ENCODE measurements at places on chromosomes 2 and 18.

DNA sequence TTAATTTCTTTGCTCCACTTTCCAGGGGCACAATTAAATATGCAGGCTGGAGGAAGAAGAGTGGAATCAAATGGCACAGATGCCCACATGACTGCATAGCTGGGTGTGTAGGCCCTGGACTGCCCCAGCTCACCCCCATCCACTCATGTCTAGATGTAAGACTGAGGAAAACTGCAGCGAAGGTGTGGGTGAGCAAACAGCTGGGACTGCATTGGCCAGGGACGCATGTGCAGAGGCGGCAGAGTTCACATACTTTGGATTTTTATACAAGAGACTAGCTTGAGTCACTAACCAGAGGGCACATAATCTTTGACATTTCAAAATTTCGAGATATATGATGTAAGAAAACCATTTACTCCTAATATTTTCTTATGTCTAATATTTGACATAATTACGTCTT is 60.1 kb downstream of the SPIRE1 start:
- DNase-seq: no peak
- no peak overlapping the region for H3K4me3 ChIP-seq
- H3K27ac ChIP-seq: no peak overlapping the region
- H3K36me3 ChIP-seq: no peaks in the 10 kb centered on the region

DNA sequence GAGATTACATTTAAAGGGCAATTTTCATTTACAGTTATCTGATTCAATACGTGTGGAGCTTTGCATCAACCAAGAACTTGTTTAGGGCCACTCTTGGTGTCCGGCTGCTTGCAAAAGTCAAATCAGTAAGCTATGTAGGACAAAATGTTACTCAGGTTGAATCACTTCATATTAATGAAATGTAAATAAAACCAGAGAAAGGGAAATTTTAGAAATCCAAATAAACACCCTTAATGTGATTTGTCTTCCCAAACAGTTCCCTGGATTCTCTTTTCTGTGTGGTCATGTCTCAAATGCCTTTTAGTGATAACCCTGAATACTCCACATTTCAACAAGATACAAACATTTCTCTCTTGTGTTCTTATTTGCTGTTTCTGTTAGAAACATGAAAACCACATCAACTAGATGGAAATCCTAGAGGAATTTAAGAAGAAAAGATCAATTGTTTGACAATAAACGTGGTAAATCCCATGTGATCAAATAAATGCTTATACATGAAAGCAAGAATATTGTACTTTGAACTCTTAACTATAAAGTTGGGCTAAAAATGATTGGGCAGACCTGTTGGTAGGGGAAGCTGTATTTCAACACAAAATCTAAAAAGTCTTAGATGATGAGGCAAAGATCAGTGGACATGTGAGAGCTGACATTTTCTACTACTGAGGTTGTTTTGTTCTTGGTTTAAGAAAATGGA is 101.3 kb downstream of the CDC42EP3 start:
- DNase-seq: no peak
- H3K27me3 ChIP-seq: peaks cover 9% of the 10 kb centered on the region
- peaks cover 18% of the 10 kb centered on the region for H3K4me1 ChIP-seq
- H3K4me3 ChIP-seq: no peak overlapping the region
- no peaks in the 10 kb centered on the region for H3K36me3 ChIP-seq

DNA sequence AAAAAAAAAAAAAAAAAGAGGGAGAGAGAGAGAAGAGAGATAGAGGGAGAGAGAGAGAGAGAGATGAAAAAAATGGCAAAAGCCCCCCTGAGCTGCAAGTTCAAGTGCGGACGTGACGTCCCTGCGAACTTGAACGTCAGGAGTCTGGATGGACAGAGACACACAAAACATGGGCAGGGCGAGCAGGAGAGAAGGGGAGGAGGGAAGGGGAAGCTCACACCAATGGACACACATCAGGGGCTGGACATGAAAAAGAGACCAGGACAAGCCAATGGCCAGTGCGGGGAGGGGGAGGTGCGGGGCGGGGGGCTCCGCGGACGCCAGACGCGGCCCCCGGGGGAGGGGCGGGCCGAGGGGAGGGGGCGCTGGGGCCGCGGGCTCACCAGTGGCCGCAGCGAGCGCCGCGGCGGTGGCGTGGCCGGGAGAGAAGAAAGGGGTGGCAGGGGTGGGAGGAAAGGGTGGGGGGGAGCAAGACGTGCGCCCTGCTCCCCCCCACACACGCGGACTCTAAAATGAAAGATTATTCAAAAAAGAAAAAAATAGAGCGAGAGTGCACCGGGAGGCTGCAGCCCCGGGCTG is at the start of gene BCL11A:
TSS of gene BCL11A (minus strand) at position 160 of the 579 bp plus-strand sequence. CDS start 384 bp downstream, outside the sequence.
- peaks cover 77% of the 10 kb centered on the region for H3K27me3 ChIP-seq
- peaks cover 27% of the 10 kb centered on the region for H3K4me1 ChIP-seq
- DNase-seq: no peak
- H3K36me3 ChIP-seq: no peaks in the 10 kb centered on the region

GRCh38 chr18:57749604-57749970 is 53.5 kb downstream of the ATP8B1 start:
- no peaks in the 10 kb centered on the region for H3K36me3 ChIP-seq
- no peak for DNase-seq
- H3K4me1 ChIP-seq: peaks cover 9% of the 10 kb centered on the region
- H3K27ac ChIP-seq: no peak overlapping the region

DNA sequence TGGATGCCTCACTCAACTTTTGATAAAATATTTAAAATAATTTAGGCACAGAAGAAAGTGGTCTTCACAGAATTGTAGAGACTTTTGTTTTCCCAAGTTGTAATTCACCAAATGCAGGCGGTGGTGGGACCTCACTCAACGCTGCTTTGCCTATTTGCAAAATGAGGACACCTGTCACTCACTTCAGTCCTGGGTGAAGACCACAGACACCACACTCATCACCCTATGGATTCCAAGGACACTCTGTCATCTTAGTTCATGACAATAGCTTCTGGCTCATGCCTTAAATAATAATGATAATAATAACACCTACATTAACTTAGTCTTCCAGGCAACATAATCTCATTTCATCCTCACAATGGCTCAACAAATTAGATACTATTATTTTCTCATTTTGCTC is 234.4 kb downstream of the RNF152 start:
- H3K4me1 ChIP-seq: no peaks in the 10 kb centered on the region
- no peaks in the 10 kb centered on the region for H3K36me3 ChIP-seq

GRCh38 chr2:225100856-225101294 is 58.6 kb upstream of the DOCK10 start:
- DNase-seq: no peak
- H3K4me3 ChIP-seq: no peak overlapping the region
- no peaks in the 10 kb centered on the region for H3K36me3 ChIP-seq
- no peaks in the 10 kb centered on the region for H3K4me1 ChIP-seq
- H3K27me3 ChIP-seq: peaks cover 13% of the 10 kb centered on the region

- no peaks in the 10 kb centered on the region for H3K36me3 ChIP-seq
- no peak for DNase-seq
- H3K4me1 ChIP-seq: peaks cover 5% of the 10 kb centered on the region
- no peak overlapping the region for H3K27ac ChIP-seq
- peaks cover 5% of the 10 kb centered on the region for H3K27me3 ChIP-seq
- no peak overlapping the region for H3K4me3 ChIP-seq
These were observed 99.3 kb upstream of the STON1 start for GRCh38 chr2:48430528-48431094.

GRCh38 chr18:77379976-77380509 is 130.4 kb downstream of the GALR1 start:
- H3K4me3 ChIP-seq: no peak overlapping the region
- H3K27me3 ChIP-seq: peaks cover 16% of the 10 kb centered on the region
- no peaks in the 10 kb centered on the region for H3K36me3 ChIP-seq
- no peaks in the 10 kb centered on the region for H3K4me1 ChIP-seq

GRCh38 chr2:134352844-134353243 is 99.0 kb downstream of the MGAT5 start:
- H3K4me1 ChIP-seq: no peaks in the 10 kb centered on the region
- no peak for DNase-seq
- peaks cover 3% of the 10 kb centered on the region for H3K36me3 ChIP-seq
- peaks cover 4% of the 10 kb centered on the region for H3K27me3 ChIP-seq

DNA sequence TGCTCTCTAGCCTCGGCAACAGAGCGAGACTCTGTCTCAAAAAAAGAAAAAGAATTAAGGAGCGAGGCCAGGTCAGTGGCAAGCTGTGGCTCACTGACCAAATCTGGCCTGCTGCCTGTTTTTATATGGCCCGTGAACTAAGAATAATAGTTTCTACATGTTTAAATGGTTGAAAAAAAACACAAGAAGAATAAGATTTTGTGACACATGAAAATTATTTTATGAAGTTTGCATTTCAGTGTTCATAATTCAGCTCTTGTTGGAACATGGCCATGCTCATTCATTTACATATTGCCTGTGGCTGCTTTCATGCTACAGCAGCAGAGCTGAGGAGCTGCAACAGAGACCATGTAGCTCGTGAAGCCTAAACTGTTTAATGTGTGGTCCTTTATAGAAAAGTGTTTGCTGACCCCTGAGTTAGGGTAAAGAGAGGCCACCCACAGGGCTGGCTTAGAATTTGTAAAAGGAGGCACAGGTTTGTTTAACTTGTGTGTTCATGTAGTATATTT is 59.5 kb downstream of the MFSD6 start:
- H3K4me3 ChIP-seq: no peak overlapping the region
- H3K27me3 ChIP-seq: no peaks in the 10 kb centered on the region
- DNase-seq: no peak
- peaks cover 39% of the 10 kb centered on the region for H3K4me1 ChIP-seq

DNA sequence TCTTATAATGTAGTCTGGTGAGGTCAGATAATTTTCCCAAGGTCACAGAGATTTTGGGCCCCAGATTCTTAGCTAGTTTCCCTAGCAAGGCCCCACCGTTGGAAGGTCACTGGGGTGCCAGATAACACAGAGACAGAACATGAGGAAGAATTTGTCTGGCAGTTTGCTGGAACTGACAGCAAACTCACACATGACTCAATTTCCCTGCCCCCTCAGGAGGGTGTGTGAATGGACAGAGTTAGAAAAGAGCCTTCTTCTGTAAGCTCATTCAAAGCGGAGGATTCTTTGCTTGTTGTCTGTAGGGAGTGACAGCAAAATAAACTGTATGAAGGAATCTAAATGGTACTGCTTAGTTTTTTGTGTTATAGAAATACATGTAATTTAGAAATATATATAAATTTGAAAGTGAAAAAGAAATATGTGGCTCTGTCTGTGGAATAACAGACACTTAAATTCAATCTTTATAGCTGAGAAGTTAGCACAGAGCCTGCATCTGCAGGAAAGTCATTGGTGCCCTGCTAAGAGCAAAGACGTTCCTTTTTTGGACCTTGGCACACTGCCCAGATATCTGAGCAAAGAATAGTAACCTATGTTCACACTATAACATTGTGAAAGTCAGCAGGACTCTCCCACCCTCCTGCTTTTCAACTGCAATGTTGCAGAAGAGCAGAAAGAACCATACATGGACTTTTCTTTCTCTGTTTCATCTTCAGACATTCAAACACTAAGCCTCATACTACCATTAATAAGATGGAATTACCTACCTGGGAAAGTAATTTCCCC is 2.1 kb downstream of the MDH1 start:
- peak overlapping the region; percentile 35 for H3K4me3 ChIP-seq
- H3K27ac ChIP-seq: no peak overlapping the region
- DNase-seq: no peak
- H3K4me1 ChIP-seq: peaks cover 32% of the 10 kb centered on the region
- H3K27me3 ChIP-seq: no peaks in the 10 kb centered on the region

- H3K4me3 ChIP-seq: no peak overlapping the region
- peaks cover 2% of the 10 kb centered on the region for H3K4me1 ChIP-seq
- H3K36me3 ChIP-seq: no peaks in the 10 kb centered on the region
- peaks cover 9% of the 10 kb centered on the region for H3K27me3 ChIP-seq
- no peak overlapping the region for H3K27ac ChIP-seq
These were observed 287.9 kb upstream of the VRK2 start for GRCh38 chr2:57758686-57759085.

DNA sequence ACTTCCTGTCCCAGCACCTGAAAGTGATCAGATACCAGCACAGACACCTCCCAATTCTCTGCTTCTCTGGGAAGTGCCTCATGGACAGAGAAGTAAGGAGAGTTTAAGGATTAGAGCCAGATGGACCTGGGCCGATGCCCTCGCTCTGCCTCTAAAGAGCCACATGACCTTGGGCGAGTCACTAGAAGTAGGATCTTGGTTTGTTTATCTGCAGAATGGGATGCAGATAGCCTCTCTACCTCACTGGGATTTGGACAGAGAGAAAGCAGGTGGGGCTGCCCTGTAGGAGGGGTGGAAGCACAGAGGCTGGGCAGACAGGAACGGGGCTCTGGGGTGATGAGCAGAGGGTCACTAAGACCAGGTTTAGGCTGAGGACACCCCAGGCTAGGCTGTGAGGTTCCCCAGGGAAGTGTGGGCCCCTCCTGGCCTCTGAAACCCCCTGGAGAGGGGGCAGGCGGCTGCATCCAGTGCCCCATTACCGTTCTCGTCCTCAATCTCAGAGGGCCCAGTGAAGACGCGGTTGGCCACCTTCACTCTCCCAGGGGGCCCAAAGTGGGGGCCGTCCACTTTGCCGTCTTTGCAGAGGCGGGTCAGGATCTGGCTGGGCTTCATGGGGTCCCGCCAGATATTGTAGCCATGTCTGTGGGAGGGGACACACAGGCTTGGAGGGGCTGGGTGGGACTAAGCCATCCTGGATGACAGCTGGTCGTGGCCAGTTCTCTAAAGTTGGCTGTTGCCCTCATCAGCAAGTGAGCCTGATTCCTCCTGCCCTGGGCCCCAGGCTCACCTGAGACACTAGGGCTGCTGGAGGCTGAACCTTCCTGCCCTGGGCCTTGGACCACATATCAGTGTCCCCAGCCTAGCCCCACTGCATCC is 13.3 kb downstream of the OTOF start:
- no peaks in the 10 kb centered on the region for H3K27me3 ChIP-seq
- H3K27ac ChIP-seq: no peak overlapping the region
- H3K4me3 ChIP-seq: no peak overlapping the region
- no peaks in the 10 kb centered on the region for H3K4me1 ChIP-seq
- DNase-seq: no peak
- peaks cover 6% of the 10 kb centered on the region for H3K36me3 ChIP-seq

- H3K4me3 ChIP-seq: no peak overlapping the region
- no peaks in the 10 kb centered on the region for H3K4me1 ChIP-seq
- H3K27ac ChIP-seq: no peak overlapping the region
- no peaks in the 10 kb centered on the region for H3K36me3 ChIP-seq
These were observed 165.9 kb downstream of the DYSF start for GRCh38 chr2:71619230-71619741.

- no peak for DNase-seq
- H3K36me3 ChIP-seq: no peaks in the 10 kb centered on the region
- no peak overlapping the region for H3K27ac ChIP-seq
- H3K4me1 ChIP-seq: no peaks in the 10 kb centered on the region
These were observed 41.5 kb downstream of the CCBE1 start for GRCh38 chr18:59655676-59656075.

DNA sequence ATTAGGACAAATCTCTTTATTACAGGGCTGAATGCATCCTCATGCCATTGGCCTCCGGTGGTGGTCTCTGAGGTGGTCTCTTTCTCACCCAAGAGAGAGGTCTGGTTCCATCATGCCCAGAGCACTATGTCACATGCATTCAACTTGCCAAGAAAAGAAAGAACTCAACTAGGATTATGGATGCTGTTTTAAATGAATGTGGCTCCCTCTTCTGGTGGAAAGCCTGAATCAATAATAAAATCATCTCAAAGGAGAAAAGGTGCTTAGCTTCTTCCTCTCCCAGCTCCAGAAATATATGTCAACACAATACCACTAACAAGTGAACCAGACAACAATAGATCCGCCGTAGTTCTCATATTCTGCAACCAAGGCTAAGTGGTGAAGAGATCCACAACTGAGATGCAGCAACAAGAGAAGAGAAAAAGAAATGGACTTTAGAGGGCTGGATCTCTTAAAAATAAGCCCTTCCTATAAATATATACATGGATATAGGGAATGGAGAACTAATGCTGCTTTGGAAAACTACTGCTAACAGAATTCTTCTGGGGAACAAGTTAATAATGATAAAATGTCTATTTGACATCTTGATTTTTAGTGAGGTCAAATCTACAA is 396.8 kb downstream of the NCKAP5 start:
- H3K36me3 ChIP-seq: no peaks in the 10 kb centered on the region
- H3K27me3 ChIP-seq: no peaks in the 10 kb centered on the region
- DNase-seq: no peak
- no peak overlapping the region for H3K27ac ChIP-seq

All from T-helper 2 cell treated with Interferon-gamma antibody and Interleukin-4, amounts not matched to agents 5 μg/mL and 100 μg/mL, for 36 hours (primary cell).